ENCODE measurements at places on chromosomes 6 and 20.

DNA sequence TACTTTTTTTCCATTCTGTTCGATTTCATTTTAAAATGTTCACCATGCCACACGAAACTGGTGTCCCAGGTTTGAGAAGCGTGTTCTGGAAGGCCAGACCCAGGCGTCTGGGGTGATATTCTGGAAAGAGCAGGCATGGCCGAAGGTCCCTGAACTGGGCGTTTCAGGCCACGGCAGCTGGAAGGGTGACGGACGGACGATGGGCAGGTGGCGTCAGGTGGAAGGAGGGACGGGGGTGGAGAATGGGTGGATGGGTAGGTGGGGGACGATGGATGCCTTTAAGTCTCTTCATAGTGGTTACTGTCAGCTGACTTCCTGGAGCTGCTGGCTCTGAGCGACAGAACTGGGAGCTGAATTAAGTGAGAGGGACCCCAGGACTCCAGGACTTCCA, 44.6 kb downstream of the CDH4 start:
- DNase-seq: no peak

- no peak for DNase-seq
Observed at GRCh38 chr20:47011984-47012383, 117.3 kb downstream of the EYA2 start.

DNA sequence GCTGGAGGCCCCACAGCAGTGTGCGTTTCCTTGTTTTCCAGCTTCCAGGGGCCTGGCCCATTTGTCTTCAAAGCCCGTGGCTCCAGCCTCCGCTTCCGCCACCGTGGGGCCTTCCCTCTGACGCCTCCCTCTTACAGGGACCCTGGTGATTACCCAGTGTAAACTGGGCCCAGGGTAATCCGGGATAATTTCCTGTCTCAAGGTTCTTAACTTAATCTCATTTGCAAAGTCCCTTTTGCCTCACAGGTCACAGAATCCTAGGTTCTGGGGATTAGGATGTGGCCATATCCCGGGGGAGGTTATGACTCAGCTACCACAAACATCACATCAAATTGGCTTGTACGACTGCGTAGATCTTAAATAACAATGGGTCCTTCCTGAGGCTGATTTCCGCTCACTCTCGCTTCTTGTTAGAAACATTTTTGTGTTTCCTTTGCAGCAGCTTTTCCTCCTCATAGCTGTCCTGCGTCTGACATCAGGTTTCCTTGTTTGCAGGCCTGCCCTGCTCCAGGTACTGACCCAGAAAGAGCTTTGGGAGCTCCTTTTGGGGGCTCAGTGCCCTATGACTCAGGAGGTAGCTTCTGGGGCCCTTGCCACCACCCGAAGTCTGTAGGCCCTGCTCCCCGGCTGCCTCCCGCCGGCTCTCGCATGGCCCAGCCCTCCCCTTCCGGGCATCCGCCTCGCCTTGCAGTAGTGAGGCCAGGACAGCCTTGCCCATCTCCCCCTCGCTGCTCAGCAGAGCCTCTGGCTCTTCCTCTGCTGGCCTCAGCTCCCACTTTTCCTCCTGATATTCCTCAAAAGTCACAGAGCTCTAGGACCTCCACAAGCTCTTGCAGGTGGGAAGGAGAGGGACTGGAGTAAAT, 100.5 kb downstream of the ERMARD start:
- DNase-seq: no peak

GRCh38 chr6:52595796-52596130, 18.9 kb upstream of the TRAM2 start:
- DNase-seq: no peak

DNA sequence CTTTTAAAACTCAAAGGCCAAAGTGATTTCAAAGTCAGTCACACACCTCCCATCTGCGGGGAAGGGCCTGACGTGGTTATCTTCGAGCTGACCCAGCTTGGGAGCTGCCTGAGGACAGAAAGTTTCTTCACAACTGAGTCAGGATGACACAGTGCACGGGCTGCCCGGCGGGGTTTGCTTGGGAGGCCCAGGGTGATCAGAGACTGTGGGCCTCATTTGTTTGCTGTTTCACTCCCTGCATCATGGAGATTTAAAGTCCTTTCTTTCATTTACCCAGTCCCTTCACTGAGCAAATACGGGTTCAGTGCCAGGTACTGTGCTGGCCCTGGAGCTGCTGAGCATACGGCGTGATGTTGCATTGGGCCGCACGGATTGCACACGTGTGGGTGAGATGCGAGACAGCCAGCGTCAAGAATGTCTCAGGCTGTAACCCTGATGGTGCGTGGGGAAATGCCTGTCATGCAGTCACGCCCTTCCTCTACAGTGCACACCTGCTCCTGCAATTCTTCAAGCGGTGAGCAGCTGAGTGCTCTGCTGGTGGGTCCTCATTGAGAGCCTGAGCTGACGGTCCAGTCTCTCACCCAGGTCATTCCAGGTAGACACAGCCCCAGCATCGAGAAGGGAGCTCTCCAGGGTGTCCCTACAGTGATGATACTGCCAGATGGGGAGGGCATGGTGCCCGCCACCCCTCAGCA, 82.7 kb upstream of the PMEPA1 start:
- DNase-seq: no peak

GRCh38 chr20:38337561-38338140, 8.6 kb upstream of the LBP start:
- DNase-seq: no peak

- DNase-seq: no peak
Observed at GRCh38 chr6:133752129-133752528, 136.8 kb upstream of the TCF21 start.

DNA sequence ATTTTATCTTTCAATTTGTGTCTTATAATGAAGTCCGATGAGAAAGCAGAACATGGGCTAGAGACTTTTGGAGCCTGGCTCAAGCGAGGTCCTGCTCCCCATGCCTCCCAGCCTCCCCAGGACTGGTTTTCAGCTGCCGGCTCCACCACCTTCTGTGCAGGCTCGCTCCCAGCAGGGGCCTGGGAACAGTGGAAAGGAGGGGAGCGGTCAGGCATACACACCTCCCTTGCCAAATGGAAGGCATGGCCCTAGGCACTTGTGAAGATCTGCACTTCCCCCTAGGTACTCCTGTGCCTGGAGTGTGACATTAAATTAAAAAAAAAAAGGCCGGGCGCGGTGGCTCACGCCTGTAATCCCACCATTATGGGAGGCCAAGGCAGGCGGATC, 4.7 kb upstream of the MOG start:
- DNase-seq: no peak

DNA sequence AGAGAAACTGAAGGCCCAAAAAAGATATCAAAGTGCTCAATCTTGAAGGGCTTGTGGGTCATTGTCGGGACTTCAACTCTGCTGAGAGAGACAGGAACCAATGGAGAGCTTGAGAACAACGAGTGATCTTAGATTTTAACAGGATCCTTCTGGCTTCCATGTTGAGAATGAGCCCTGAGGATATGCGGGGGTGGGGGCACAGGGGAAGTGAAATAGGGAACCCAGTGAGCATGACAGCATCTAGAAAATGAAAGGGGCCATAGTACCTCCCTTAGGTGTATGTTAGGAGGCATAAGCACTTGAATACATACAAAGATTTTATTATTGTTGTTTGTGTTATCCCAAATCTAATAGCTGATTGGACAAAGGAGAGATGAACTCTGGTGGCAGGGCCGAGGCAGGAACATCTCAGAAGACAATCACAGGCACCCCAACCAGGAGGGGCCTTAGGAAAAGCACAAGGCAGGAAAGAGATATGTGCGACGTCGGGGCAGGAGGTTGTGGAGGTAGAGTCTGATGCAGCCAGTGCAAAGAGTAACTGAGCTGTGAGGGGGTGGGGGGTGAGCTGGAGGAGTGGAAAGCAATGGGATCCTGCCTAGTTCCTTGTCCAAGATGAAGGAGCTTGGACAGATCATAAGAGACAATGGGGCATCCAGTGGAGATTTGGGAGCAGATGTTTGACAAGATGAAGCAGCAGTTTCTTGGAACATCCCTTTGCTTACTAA, 10.4 kb downstream of the TGM6 start:
- DNase-seq: no peak

DNA sequence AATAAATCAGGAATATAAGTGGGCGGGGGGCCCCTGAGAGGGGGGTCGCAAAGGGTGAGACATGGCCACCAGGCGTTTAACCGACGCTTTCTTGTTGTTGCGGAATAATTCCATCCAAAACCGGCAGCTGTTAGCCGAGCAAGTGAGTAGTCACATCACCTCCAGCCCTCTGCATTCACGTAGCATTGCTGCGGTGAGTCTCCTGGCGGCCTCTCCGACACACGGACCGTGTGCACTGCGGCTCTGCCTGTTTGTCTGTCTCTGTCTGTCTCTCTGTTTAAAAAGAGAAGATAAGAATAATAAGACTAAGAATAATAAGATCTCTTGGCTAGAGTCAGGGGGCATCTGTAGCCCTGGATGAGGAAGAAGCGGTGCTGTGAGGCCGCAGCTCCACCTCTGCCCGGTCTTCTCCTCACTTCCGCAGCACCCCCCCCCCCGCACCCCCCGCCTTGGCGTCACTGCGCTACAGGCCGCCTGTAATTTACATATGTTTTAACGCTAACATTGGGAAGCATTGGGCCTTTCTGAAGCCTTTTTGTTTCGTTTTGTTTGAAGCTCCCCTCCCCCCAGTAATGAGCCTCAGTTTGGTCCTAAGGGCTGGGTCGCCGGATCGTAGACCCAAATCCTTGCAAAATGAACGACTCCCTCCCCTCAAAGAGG, 993 bp downstream of the STX16 start:
- peak; percentile 27 for DNase-seq

DNA sequence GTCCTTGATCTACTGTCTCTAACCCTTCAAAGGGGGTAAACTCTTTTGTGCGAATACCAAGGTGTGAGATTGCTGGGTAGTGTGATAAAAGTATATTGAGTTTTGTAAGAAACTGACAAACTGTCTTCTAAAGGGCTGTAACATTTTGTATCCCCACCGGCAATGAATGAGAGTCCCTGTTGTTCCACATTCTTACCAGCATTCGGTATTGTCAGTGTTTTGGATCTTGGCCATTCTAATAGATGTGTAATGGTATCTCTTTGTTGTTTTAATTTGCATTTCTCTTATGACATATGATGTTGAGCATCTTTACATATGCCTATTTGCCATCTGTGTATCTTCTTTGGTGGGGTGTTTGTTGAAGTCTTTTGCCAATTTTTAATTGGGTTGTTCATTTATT, 1090.7 kb downstream of the KIF16B start:
- DNase-seq: no peak

GRCh38 chr6:305371-306206, 13.3 kb downstream of the DUSP22 start:
- DNase-seq: no peak

DNA sequence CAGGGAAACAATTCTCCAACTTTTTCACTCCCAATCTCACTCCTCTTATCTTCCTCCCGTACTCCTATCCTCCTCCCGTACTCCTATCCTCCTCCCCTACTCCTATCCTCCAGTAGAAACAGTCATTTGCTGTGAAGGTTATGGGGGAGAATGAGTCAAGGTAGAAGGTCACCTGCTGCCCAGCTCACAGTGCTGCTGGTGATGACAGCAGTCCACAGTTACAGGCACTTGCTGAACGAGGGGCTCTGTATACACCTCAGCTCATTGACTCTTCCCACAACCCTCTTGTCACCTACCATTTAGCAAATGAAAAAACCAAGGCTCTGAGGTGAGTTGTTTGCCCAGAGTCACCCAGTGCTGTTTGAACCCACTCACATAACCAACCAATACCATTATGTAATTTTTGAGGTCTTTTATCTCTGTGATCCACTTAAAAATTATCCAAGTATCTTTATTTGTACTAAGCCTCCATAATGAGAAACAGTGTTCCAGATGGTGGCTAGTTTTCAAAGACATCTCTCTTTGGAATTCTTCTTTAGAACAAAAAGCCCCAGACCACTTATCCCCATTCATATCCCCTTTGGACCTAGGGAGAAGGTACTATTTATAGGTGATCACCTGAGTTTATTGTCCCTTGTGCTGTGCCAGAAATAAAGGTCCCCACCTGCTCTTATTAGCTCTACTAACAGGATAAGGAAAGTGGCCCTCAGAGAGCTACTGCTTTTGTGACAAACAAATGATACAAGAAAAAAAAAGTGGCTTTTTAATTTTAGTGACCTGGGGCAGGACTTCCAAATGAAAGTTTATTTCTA, 53.2 kb downstream of the PTPN1 start:
- no peak for DNase-seq

GRCh38 chr6:72784071-72784470, 162.2 kb downstream of the KCNQ5 start:
- DNase-seq: no peak

DNA sequence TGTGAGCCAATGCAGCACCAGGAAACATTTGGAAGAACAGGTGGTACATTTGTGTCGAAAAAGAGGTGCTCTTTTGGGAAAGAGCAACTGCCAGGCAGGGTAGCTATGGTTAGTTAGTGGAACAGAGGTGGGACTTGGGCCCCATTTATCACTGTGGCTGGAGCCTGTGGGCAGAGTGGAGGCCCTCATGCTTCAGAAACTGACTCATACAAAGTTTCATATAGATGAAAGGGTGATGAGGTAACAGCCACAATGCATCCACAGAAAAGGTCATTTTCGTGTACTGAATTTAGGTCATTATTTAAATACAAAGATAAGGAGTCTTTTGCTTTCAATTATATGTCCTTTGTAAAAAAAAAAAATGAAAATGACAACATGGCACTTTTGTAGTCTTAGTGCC, 76.4 kb upstream of the HS3ST5 start:
- no peak for DNase-seq

DNA sequence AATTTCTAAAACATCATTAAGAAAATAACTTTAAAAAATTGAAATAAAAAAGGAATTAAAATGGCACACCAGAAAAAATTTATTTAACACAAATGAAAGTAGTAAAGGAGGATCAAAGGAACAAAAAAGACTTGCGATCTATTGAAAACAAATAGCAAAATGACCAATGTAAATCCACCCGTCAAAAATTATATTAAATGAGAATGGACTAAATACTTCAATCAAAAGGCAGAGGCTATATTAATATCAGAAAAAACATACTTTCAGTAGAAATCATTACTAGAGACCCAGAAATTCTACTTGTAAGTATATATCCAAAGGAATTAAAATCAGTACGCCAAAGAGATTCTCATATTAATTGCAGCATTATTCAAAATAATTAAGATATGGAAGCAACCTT, 293.1 kb upstream of the SOX4 start:
- no peak for DNase-seq

GRCh38 chr6:129890701-129891100, 29.6 kb upstream of the TMEM244 start:
- DNase-seq: no peak

- DNase-seq: no peak
Observed at GRCh38 chr6:106250953-106251352, 74.6 kb downstream of the ATG5 start.

GRCh38 chr6:117169781-117170281, 95.5 kb upstream of the VGLL2 start:
- no peak for DNase-seq

Data from Panc1 (cell line).